ENCODE measurements at places on chromosomes 13 and 19.

- no peak for DNase-seq
These were observed 45.1 kb upstream of the DOCK9 start for GRCh38 chr13:99022941-99023340.

GRCh38 chr13:35163674-35164073 lies 221.6 kb downstream of the NBEA start:
- DNase-seq: no peak

- DNase-seq: peak; percentile 40
These were observed 10.7 kb upstream of the CEACAM3 start for GRCh38 chr19:41785653-41786052.

DNA sequence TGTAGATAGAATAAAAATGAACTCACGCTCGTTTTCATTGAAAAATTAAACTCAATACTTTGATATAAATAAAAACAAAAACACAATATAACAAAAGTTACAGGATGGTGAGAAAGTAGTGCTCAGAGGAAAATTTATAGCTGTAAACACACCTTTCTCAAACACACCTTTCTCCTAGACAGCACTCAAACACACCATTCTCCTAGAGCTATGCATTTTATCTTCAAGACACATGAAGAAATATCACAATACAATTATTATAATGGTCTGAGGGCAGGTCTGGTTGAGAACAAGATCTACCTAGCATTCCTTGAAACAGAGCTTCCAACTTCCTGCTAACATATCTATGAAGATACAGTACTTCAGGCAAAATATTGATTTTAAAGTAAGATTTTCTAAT lies 183.4 kb upstream of the NBEA start:
- DNase-seq: no peak

DNA sequence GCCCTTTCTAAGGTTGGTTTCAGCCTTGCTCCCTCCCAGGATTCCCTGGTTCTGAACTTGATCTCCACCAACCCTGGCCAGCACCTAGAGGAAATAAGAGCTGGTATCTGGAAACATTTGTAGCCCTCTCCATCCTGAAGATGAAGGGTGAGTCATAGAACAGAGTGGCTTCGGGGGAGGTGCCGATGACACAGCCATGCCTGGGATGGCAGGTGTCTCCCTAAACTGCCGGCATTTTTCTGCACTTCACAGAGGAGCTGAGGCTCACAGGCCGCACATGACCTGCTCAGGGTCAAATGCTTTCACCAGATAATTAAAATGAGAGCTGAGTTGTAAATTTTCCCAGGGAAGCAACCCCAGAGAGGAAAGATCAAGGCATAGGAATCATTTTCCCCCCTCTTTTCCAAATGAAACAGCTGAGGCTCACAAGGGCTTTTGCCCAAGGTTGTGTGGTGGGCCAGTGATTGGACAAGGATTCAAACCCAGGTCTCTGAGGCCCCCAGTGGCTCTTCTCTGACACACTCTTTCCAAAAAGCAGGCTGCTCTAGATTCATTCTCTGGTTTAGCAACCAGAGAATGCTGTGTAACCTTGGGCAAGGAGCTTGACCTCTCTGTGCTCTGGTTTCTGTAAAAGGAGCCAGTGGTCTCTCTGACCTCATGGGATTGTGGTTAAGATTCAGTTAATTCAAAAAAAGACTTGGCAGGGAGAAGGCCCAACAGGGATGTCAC lies 1.2 kb upstream of the SLC25A42 start:
- DNase-seq: no peak

GRCh38 chr13:98083507-98083906 lies 59.4 kb upstream of the FARP1 start:
- DNase-seq: no peak

GRCh38 chr19:41934849-41935374 lies 6.7 kb upstream of the ERFL start:
- peak; percentile 44 for DNase-seq

- no peak for DNase-seq
These were observed 7.1 kb downstream of the LDLR start for GRCh38 chr19:11096210-11096841.

DNA sequence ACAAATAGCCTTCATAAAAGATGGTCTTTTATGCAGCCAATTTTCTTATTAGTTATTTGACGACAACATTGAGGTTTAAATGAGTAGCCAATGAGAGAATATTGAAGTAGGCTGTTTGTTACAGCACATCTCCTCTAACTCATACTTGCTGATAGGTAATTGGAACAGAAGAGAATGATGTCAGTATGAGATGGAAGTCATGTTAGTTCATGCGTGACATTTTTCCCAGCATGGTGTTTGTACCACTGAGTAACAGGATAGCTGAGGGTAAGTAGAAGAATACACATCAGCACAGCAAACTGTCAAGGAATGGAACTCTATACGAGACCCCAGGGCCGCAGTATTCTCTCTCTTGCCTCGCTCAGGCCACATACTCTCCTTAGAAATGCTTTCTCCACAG lies 37.2 kb downstream of the COL4A2 start:
- DNase-seq: no peak

DNA sequence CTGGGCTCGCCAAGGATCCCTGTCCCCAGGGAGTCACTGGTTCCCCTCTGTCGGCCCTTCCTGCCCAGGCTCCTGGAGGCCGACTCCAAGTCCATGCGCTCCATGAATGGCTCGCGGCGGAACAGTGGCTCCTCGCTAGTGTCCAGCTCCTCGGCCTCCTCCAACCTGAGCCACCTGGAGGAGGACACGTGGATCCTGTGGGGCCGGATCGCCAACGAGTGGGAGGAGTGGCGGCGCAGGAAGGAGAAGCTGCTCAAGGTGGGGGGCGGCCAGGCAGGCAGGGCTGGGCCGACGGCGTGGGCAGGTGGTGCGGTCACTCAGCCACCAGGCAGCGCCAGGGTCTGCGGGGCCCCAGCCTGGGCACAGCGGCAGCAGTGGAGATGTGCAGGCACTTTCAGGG lies 17.6 kb downstream of the EVI5L start:
- DNase-seq: no peak

DNA sequence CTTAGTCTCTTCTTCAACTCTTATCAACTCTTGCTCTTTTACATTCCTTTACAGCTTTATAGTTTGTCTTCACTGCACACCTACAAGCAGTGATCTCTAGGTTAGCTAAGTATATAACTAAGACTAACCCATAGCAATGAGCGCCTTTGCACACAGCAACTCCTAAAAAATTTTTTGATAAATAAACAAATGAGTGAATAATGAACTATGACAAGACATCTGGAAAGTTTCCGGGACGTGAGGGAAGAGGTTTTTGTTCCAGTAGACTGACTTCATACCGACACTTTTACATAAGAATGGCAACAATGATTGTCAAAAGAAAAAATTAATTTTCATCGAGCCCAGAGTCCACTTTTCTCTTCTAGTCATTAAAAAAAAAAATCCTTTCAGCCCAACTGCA lies 98.3 kb downstream of the ELF1 start:
- DNase-seq: no peak

DNA sequence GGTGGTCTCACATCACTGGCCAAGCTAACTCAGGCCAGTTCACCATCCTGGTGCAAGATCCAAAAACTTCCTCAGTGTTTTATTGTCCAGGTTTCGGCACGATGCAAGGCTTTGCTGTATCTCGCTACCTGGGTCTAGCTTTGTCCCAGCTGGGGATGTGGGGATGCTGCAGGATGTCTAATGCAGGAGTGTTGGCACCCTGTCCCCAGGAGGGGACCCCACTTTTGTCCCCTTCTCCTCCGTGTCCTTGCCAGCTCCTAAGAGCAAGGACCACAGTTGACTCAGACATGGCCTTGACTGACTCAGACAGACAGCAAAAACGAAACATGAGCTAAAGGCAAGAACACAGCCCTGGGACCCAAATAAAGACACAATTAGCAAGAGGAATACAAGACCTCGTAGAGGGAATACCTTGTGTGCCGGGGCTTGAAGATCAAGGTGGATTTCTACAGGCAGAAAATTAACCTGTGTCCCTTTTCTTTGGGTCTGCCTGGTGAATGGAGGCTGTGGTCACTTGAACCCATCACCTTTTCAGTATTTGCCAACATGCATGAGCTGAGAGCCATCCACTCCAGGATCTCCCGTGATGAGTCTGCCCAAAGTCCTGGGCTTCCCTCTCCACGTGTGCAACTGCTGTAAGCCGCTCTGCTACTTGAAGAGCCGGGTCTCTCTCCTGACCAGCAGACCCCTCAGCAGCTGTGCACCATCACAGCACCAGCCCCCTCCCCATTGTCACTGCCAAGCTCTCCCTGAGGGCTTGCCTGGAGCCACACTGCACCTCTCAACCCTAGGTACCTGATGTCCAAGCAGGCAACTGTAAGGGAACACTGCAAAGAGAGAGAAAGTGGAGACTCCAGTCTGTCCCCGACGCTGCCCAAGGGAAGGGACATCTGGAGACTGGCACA lies 149.5 kb upstream of the ZNF507 start:
- no peak for DNase-seq

GRCh38 chr13:32022311-32022710 lies 9.3 kb upstream of the FRY start:
- DNase-seq: no peak

DNA sequence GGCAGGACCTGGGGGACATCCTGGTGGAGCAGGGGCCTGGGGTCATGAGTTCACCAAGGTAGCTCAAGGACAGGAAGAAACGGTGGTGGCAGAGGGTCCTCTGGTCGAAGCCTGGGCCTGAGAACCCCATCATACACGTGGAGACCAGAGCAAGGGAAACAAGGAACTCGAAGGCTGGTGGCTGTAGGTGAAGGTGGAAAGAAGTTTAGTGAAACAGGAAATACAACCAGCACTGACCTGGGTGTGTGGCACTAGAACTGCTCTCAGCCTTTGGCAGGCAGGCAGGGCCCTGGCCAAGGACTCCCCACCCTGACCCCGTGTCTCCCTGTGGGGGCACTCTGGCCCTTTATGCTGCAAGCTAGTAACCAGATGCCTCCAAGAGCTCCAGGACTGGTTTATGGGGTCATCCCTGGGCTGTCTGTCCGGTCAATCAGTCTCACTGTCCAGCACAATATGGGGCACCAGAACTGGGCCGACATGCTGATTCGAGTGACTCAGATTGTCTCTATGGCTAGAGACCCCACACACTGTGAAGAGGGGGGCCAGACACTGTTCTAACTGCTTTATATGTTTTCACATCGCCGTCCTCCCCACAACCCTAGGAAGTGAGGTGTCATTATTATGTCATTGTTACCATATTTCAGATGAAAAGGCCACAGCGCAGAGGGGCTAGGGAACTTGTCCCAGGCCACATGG lies 3.8 kb downstream of the COX6B2 start:
- DNase-seq: no peak

GRCh38 chr13:92175330-92175729 lies 776.9 kb downstream of the GPC5 start:
- no peak for DNase-seq

DNA sequence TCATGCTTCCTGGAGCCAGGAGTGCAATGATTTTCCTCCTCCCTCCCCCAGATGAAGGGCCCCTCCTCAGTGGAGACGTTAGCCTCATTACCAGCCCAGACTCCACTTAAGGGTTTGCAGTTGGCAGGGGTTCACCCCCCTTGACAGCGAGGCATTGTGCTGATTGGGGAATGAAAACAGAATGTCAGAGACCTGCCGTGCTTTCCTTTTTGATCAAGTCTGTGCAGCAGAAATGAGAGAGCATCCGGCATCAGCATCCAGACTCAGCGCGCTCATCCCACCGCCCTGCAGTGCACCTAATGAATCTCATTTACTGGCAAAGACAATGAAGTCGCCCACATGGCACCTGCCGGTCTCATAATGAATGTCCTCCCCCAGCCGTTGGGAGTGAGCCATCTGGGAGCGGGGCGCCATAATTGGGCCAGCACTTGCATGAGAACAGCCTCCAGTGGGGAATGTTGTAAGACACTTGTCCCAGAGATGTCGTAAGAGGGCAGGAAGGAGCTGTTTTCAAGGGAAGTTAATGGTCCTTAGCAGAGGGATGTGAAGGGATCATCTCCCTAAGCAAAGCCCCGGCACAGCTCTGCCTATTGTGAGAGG lies 98.3 kb upstream of the UQCRFS1 start:
- no peak for DNase-seq

DNA sequence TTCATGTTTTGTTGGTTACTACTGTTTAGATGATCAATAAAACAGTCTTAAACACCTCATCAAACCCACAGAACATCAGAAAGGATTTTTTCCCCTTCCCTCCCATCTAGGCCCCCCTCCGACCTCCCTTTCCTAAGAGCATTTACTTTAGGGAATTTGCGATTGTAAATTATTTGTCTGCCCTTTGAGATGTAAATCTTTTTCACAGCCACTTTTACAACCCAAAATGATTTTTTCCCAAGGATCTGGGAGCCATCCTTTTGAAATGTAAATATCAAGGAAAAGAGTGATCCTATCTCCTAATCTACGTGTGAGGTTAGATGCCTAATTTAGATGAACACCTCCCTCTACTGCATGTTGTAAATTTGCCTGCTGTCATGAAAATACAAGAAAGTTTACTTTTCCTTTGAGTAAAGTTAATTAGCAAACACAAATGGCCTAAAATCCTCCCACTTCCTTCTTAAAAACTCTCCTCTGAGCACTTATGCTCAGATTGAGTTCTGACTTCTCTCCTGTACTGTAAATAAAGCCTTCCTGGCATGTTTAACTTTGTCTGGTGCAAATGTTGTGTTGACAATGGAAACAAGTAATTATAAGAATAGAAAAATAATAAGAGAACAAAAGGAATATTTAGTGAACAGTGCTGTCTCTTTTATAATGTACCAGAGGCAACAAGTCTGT lies 1646.9 kb upstream of the SPRY2 start:
- DNase-seq: no peak

GRCh38 chr13:40518481-40518882 lies 148.0 kb downstream of the FOXO1 start:
- DNase-seq: no peak

DNA sequence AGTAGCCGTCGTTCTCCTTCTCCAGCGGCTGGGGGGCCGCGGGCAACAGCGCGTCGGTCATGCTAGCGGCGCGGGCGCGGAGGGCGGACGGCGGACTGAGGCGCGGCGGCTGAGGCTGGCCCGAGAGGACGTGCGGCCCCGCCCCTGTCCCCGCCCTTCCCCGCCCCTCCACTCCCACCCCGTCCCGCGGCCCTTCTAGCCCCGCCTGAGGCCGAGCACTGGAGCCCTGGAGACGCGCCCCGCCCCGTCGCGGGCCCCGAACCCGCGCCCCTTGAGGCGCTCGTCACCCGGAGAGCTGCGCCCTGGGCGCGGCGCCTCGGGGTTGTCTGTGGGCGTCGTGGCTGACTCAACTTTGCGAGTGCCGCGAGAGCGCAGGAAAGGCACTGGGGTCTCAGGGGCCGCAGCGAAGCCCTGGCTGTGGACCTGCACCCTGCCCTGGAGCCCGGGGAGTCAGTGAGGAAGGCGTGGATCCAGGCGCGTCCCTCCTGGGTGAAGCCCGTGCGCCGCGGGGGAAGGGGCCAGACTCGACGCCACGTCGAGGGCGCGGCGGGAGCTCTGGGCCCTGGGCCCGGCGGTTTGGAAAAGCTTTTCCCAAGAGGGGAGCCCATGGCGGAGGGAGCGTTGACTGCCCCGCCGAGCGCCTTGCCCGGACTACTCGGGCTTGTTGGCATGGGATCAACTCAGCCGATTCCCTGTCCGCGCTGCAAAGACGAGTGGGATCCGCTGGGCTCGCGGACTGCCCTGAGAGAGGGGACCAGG lies at the start of gene RHPN2:
RHPN2 (minus strand) TSS at position 97 of the 759 bp plus-strand sequence; CDS start at position 61, 36 bp downstream.
- no peak for DNase-seq

GRCh38 chr19:47266401-47266941 lies 8.2 kb upstream of the INAFM1 start:
- no peak for DNase-seq

All from stimulated activated CD8-positive, alpha-beta memory T cell treated with anti-CD3 and anti-CD28 coated beads, Interleukin-2, amount 100 ng/mL, for 1 hour (primary cell).